NCI-H2107 (cell line): ENCODE measurements at places on chromosomes 4 and X.

DNA sequence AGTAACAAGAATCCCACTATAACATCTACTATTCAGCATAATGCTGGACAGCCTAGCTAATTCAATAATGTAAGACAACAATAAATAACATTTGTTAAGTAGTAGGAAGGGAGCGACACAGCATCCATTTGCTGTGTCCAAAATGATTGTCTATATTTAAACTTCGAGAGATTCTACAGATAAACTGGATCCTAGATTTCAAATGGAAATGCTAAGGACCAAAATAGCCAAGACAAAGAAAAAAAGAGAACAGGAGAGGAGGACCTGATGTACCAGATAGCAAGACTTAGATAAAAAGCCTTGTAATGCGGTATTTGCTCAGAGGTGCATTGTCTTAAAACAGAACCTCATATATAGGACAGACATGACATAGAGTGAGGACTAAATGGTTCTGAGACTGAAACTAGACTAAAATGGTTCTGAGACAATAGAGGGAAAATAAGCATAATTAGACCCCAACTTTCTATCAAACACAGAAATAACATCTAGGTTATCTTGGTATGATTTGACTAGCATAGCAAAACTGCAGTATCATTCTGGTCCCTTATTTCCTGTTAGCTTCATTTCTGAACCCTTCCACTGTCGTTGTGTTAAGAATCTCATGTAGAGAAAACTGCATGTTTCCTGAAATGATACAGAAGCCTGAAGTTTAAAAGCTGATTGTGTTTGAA lies 3.8 kb downstream of the HPGDS start:
- no peak for DNase-seq

GRCh38 chrX:104108955-104109354 lies 3.4 kb upstream of the ZCCHC18 start:
- DNase-seq, result no peak

DNA sequence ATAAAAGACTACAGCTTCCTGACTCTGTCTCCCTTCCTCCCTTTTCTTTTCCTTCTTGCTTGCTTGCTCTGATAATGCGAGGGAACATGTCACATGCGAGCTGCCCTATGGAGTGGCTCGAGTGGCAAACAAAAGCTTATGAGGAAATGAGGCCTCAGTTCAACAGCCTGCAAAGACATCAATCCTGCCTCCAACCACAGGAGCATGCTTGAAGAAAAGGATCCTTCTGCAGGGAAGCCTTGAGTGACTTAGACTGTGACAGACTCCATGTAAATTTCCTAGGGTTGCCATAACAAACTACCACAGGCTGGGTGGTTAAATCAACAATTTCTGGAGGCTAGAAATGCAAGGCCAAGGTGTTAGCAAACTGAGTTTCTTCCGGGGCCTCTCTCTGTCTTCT lies 152.5 kb downstream of the NR3C2 start:
- DNase-seq, result no peak

DNA sequence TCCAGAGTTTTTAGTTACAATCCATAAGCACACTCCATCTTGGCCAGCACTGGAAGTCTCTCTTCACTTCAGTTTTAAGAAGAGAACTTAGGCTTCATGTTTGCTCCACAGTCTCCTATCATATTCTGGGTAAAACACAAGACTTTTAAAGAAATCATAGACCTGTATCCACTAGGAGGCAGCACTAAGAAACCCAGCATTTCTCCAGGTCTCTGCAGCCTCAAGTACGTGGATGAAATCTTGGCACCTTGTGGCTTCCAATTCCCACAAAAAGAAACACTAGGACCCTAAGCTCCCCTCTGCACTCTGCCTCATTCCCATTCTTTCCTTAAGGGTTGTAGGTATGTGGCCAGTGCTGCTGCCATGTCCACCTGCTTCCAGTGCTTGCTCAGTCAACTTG lies 367.3 kb upstream of the CASK start:
- DNase-seq, result no peak

GRCh38 chr4:125244848-125245450 lies 69.8 kb upstream of the FAT4 start:
- no peak for DNase-seq

DNA sequence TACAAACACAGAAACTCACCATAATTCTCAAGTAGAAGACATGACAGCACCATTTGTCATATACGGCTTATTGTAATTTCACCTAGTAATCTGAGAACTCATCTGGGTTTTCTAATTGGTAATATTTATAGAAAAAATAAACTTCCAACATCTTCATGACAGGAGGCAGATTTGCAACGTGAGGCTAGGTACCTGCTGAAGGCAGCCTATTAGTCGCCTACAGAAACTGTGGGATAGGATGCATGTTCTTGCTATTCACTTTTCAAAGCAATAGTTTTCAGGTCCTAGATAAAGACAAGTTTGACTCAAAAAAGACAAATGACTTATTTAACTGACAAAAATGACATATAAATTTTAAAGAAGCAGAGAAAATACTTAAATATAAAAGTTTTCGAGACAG lies 2.9 kb downstream of the ZNF732 start:
- no peak for DNase-seq

DNA sequence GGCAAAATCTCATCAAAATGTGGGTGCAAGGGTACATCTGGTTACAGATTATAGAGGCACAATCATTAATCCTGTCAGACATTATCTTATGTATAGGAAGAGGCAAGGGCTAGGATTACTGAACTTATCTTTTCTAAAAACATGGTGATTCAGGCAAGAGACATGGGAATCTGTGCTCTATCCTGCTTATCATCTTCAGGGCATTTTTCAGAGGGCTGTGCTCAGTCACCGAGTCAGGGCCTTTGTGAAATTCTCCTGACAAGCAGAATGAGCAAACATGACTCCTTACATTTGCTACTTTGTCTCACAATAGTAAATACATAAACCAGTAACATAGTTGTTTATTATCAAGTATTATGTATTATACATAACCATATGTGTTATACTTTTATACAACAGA lies 84.2 kb upstream of the KCTD8 start:
- no peak for DNase-seq
